Right atrium auricular region (tissue), 2 donors: ENCODE measurements at places on chromosomes 1 and 21. TPM values are rescaled to one million over a fixed set of nuclear protein-coding genes. Genes with fewer than 3 reads are reported as not detected.

The MARK1 gene
- total RNA-seq, result 12.5 TPM

The GCSAML gene
- not detected for total RNA-seq

GRCh38 chr1:15004396-15004795, 149.2 kb upstream of the TMEM51 start:
- DNase-seq, result no peak

- no peak for DNase-seq
These were observed 89.8 kb downstream of the SLC16A1 start for GRCh38 chr1:112866151-112866550.

The GUCA2B gene
- total RNA-seq, result not detected

- no peak for DNase-seq
These were observed 6.2 kb upstream of the ERO1B start for GRCh38 chr1:236287757-236288619.

DNA sequence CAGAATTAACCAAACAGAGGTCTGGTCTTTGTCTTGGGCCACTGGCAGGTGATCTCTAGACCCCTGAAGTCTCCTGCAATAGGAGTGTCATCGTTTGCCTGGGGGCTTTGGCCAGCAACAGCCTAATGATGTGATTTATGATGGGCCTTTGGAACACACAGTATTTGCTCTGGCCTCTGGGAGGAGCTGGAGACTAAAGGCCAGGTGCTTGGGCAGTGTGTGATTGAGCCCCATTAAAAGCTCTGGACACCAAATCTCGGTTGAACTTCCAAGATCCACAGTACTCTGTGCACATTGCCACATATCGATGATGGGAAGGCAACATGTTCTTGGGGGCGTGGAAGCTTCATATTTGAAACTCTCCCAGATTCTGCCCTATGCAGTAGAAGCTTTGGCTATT, 32.0 kb upstream of the TLR5 start:
- no peak for DNase-seq

DNA sequence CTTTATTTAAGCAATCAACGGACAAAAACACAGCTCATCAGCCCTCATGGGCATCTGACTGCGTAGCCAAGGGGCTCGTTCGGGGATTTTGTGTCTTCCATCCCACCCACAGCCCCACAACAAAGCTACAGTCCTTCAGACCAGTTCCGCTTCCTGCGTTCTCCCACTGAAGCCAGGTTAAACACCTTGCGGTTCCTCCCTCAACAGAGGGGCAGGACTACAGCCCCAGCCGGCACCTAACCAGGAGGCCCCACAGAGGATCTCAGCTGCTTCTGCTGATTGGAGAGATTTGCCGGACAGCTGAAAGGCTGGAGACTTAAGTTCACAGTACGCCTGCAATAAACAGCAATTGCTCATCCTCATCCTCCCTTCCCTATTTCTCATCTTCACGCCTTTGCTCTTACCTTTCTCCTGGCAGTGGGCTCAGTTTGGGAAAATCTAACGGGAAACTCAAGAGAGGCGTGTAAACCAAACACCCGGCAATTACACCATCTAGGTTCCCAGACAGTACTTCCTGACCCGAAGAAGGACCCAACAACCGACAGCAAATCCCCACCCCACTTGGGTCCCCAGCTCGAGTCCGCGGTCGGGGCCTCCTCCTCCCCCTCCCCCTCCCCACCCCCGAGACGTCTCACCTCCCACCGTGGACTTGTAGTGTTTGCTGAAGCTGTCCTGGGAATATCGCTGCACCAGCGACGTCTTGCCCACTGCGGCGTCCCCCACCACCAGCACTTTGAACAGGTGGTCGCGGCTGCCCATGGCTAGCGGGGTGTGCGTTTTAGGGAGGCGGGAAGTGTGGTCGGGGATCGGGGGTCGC, 876 bp downstream of the RAB29 start:
- DNase-seq, result no peak

- DNase-seq, result no peak
These were observed 22.9 kb downstream of the SLC37A1 start for GRCh38 chr21:42536601-42537000.

The SPTA1 gene
- total RNA-seq, result 0.16 TPM

The IL19 gene
- total RNA-seq, result not detected

GRCh38 chr1:202205523-202206190, 12.1 kb downstream of the LGR6 start:
- DNase-seq, result no peak

The OMA1 gene
- total RNA-seq, result 27.3 TPM

- DNase-seq, result no peak
These were observed 47.4 kb downstream of the MAP3K7CL start for GRCh38 chr21:29177800-29178199.

DNA sequence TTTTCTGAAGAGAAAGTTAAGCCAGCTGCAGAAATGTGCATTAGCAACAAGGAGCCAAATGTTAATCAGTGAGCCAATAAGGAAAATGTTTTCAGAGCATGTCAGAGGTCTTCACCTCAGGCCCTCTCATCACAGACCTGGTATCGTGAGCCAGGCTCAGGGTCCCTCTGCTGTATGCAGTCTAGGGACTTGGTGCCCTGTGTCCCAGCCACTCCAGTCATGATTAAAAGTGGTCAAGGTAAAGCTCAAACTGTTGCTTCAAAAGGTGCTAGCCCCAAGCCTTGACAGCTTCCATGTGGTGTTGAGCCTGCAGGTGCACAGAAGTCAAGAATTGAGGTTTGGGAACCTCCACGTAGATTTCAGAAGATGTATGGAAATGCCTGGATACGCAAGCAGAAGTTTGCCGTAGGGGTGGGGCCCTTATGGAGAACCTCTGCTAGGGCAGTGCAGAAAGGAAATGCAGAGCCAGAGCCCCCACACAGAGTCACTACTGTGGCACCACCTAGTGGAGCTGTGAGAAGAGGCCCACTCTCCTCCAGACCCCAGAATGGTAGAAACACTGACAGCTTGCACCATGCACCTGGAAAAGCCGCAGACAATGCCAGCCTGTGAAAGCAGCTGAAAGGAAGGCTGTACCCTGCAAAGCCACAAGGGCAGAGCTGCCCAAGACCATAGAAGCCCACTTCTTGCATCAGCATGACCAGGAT, 1128.7 kb downstream of the AMY1C start:
- no peak for DNase-seq

The HUNK gene
- 2.0 TPM for total RNA-seq

The PAX7 gene
- total RNA-seq, result not detected

- DNase-seq, result no peak
These were observed 22.0 kb downstream of the INAVA start for GRCh38 chr1:200916681-200917080.

The GBP7 gene
- not detected for total RNA-seq
